ELF-1 (cell line): ENCODE measurements at places on chromosomes 11 and 22.

DNA sequence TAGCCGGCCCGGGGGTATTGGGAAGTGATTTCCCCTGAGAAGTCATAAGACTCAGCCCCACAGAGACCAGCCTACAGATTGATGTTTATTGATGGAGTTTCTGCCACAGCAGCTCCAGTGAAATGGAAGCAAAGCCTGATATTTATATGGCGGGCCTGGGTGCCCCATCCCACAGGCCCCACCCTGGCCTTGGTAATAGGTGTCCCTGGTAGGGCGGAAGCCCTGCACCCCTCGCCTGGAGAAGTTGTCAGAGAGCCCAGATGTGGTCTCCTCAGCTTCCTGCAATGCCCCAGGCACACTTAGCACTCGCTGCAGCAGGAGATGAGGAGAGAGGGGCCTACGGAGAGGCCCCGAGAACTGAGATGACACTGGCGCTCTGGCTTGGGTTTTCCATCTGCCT lies 107.4 kb downstream of the MORC2 start:
- no peak for DNase-seq

DNA sequence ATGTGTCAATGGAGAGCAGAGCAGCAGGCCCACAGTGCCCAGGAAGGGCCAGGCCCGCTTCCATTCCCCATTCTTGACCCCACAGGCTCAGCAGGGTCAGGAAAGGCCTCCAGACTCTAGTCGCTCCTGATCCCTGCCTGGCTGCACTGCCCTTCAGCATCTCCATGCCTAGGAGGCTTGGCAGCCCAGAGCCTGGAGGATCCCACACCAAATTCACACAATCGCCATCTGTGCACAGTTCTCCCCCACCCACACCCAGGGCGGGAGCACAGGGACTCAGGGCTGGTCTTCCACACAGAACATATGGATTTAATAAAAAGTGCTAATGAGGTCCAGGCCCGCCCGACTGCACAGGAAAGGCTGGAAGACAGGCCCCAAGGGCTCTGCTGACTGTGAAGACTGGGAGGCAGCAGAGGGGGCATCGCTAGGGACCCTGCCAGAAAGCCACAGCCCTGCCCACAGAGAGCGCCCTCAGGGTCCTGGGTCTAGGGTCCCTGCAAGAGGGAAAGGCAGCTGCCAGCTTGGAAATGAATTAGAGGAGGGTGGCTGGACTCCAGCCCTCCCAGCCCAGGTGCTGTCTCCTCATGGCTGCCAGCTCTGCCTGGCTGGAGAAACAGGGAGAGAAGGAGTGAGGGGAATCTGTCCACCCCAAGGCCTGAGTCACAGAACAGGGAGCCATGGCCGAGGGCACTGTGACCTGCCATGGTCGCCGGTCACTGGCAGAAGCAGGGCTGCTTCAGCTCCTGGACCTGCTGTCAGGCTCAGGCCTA lies 39.7 kb downstream of the DKK3 start:
- DNase-seq = no peak

GRCh38 chr11:32256466-32256865 lies 165.6 kb downstream of the RCN1 start:
- no peak for DNase-seq

- no peak for DNase-seq
These were observed 125.3 kb upstream of the MTNR1B start for GRCh38 chr11:92844197-92844596.

DNA sequence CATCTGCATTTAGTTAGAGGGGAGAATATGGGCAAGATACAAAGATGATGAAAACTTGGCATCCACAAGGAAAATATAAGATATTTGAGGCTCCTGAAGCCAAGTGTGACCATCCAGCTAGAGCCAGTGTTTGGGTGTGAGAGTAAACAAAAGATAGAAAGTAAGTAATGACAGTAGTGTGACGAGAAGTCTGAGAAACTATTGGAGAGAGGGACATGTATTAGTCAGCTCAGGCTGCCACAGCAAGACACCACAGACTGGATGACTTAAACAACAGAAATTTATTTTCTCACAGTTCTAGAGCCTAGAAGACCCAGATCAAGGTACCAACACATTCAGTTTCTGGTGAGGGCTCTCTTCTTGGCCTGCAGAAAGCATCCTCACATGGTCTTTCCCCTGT lies 6.4 kb upstream of the CCKBR start:
- DNase-seq = no peak

- no peak for DNase-seq
These were observed 10.8 kb upstream of the IFITM3 start for GRCh38 chr11:331358-332060.

- DNase-seq = no peak
These were observed 30.1 kb upstream of the ZBTB44 start for GRCh38 chr11:130344841-130345240.

DNA sequence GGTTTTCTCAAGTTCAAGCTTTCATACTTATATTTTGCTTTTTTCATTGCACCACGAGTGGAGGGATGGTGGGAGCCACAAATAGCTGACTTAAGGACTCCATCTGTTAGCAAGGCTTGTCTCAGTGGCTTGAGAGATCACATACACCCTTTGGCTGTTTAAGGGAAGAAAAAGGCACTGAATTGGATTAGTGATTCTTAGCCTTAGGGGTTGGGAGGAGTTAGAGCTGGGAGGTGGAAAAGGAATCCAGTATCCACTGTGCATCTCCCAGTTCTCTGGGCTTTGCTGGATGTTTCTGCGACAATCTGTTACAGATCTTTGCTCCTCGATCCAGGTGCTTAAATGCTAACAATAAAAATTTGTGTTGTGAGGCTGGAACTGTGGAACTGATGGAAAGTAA lies 593.6 kb downstream of the CNTN5 start:
- peak; percentile 69 for DNase-seq

- DNase-seq = no peak
These were observed 1.8 kb downstream of the MTA2 start for GRCh38 chr11:62599901-62600300.

GRCh38 chr22:26045051-26045450 lies 124.2 kb upstream of the SEZ6L start:
- DNase-seq = no peak

GRCh38 chr11:35856756-35857155 lies 87.1 kb upstream of the LDLRAD3 start:
- no peak for DNase-seq

GRCh38 chr11:65291613-65292012 lies 23.1 kb upstream of the CDC42EP2 start:
- DNase-seq = peak; percentile 34

DNA sequence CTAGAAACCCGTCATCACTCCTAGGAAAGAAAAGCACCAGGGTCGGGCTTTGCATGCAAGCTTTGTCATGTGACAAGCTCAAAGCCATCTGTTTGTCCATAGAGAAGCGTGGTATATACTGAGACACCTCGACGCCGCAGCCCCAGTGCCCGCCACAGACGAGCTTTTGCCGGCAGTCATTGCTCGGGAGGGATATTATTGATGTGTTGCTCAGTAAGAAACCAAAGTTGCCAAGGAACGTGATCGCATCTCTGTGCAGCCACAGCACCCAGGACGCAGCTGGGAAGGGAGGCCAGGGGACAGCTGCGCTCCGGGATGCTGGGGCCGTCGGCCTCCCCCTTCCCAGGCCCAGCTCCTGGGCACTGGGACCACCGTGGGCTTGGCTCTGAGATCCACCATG lies 89.5 kb upstream of the KCNQ1OT1 start:
- DNase-seq = peak; percentile 4

DNA sequence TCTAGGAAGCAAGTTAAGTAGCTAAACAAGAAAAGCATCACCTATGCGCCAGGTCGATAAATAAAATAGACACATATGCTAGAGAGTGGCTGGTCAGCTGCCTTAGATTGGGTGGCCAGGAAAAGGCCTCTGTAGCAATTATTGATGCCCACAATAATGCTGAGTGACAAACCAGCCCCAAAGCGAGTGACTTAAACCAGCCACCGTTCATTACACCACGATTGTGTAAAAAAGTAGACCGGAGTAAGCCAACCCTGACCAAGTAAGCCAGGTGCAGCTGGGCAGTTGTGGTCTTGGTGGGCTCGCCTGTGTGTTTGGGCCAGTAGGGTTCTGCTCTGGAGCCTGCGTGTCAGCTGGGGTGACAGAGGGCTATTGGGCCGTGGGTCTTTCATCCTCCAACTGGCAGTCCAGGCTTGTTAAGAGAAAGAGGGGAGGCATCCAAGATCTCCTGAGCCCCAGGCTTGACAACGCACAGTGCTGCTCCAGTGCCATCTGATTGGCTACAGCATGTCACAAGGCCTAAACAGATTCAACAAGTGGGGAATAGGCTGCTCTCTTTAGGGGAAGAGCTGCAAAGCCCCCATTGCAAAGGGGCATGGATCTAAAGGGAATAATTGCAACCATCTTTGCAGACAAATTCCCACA lies 100.4 kb upstream of the PARVA start:
- no peak for DNase-seq

GRCh38 chr11:61890529-61891330 lies 615 bp downstream of the FADS3 start:
- peak; percentile 64 for DNase-seq

GRCh38 chr22:45777046-45777851 lies 105.6 kb downstream of the ATXN10 start:
- no peak for DNase-seq

GRCh38 chr11:111819161-111819828 lies 52.1 kb downstream of the ALG9 start:
- DNase-seq = no peak

GRCh38 chr11:35372565-35373283 lies 46.6 kb downstream of the SLC1A2 start:
- no peak for DNase-seq

GRCh38 chr11:26286472-26287066 lies 45.4 kb upstream of the ANO3 start:
- DNase-seq = peak; percentile 6

DNA sequence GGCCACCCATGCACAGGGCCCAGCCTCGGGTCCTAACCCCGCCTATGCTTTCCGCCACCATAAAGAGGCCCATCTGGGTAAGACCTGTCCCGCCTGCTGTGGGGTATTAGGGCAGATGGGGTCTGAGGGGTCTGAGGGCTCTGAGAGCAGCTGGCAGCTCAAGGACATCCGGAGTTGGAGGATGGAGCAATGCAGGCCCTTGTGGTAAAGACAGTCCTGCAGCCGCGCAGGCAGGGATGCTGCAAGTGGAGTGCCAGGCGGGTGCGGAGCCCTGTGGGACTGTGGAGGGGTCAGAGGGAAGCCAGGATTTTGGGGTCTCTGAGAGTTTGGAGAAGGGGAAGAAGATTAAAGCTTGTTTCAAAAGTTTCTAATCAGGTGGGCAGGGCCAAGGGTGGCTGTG lies 81.3 kb upstream of the PITPNB start:
- no peak for DNase-seq

GRCh38 chr11:15371533-15371932 lies 256.8 kb downstream of the INSC start:
- DNase-seq = no peak

- DNase-seq = no peak
These were observed 18.7 kb downstream of the MRGPRX4 start for GRCh38 chr11:18191376-18191775.

DNA sequence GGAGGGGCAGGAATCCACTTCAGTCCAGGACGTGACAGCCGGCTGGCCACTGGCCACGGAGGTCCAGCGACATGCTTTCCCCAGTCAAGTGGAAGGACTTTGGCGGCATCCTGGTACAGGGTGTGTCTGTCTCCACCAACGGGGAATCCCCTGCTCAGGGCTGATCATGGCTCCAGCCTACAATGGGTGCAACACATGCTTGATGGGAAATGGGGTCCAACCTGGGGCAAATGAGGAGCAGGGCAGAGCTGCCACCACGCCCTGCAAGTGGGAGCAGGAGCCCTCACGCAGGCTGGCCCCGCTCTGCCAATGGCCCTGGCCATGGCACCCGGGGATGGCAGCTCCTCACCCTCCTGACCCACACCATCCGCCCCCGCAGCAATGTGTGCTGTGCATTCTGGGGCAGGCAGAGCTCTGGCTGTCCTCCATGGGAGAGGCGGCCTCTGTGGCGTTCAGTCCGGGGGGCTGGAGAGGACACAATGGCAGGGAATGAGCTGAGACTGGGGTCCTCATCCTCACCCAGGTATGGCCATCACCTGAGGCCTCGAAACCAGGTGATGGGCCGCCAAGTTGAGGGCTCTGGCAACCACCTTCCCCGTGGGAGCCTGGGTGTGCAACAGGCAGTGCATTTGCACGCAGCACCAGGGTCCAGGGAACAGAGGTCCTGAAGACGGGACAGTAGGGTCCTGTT lies 5.8 kb upstream of the SEPTIN5 start:
- no peak for DNase-seq

DNA sequence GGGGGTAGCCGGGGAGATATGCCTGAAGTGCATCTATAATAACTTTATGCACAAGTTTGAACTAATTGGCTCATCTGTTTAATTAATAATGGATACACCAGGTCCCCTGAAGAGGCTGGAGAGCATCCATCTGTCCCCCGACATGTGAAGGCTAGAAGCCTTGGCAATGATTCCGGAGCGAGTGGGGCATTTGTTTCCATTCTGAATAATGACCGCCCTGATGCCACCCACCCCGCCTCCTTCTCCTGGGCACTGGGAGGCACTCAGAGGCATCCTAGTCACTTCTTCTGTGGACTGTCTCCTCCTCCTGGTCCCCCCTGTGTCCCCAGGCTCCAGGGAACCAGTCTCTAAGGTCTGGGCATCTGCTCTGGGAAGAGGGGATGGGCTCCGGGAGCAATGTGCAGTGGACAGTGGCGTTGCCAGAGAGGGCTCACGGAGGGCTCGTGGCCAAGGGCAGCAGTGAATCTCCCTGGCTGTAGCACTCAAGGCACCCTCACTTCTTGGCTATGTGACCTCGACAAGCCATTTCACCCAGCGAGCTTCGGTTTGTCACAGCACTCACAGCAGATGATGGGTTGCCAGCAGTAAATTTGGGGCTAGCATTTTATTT lies 64.7 kb downstream of the TSPAN18 start:
- no peak for DNase-seq

DNA sequence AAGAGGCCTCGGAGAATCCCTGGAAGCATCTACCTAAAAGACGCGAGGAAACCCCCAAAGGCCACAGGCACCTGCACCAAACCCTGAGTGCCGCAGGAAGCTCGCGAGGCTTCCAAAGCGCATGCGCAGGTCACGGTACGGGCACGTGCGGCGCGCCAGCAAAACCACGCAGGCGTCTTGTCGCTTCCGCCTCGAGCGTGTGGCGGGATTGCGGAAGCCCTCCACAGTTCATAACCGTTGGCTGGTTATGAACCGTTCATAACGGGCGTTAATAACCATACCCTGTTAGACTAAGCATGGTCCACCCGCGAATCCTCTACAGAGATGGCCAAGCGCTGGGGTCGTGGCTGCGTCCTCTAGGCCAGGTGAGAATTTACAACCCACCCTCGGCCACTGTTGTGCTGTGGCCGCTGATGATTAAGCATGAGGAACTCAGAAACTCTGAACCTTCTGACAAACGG lies 46.4 kb downstream of the MORC2 start:
- no peak for DNase-seq

GRCh38 chr22:31951194-31952093 lies 7.1 kb downstream of the YWHAH start:
- DNase-seq = no peak

DNA sequence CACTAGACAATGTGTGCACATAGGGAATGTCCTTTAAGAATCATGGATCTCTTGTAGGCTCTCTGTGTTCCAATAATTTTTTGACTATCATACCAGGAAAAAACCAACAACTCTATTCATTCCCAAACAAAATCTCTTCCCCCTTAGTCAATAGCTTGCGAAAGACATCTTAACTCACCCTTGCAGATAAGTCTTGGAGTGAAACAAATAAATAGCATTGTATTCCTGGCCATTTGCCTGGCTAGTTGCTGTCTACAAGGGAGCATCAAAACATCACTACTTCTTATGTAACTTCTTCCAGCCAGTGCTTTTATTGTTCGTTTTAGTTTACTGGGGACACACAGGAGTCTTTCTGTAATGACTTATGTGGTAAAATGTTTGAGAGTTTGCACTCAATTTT lies 29.4 kb downstream of the SCN3B start:
- no peak for DNase-seq
